NB4 (cell line): ENCODE measurements at places on chromosomes 13 and 19.
A peak's percentile ranks its signal among the peaks of the same experiment; 100 is the strongest.

DNA sequence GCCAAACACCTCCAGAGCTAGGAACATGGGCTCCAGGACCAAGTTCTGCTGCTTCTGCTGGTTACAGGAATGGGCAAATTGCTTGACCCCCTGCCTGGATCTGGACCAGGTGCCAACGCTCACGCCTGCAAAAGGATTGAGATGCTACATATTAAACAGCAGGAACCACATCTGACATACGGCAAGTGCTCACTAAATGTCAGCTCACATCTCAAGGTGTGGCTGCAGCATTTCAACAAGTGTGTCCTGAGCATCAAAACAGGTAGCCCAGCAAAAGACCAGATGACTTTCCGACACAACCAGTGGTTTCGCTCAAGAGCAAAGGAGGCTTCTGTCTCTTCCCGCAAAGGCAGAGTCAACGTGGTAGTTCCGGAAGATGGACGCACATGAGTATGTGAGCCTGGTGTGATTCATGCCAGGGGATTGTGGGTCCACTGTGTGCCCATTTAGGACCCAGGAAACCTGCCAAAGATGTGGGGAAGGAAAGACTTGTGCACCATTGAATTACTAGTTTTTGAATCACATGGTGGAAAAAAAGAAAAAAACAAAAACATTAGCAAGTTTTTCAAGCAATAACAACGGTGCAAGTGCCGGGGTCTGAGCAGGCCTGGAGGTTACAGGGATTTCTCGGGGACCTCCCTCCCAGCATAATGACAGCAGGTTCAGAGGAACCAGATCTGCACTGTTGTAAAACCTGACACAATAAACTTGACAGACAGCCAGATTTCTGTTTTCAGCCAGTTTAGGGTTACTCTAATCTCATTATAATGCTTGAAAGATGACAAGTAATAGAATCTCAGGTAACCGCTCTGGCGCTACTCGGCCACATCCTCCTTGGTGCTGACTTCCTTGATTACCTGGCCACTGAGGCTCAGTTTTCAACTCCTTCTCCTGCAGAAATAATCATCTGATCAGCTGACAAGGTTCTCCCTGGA lies 77.9 kb downstream of the SOX1 start:
- no peak for DNase-seq

DNA sequence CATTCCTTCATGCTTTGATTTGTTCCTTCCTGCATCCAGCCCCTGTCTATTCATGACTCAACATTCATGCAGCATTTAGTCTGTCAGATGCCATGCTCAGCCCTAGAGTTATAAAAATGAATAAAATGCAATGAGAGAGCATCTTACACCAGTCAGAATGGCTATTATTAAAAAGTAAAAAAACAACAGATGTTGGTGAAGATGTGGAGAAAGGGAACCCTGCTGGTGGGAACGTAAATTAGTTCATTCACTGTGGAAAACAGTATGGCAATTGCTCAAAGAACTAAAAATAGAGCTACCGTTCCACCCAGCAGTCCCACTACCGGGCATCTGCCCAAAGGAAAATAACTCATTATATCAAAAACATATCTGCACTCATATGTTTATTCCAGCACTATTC lies 70.0 kb upstream of the GTF3A start:
- no peak for DNase-seq

- DNase-seq, result no peak
These were observed 368.8 kb upstream of the TSHZ3 start for GRCh38 chr19:31718032-31718431.

GRCh38 chr13:75936791-75937190 lies 300.7 kb downstream of the LMO7 start:
- DNase-seq, result no peak

- no peak for DNase-seq
These were observed 15.3 kb upstream of the ERICH6B start for GRCh38 chr13:45630791-45631190.

DNA sequence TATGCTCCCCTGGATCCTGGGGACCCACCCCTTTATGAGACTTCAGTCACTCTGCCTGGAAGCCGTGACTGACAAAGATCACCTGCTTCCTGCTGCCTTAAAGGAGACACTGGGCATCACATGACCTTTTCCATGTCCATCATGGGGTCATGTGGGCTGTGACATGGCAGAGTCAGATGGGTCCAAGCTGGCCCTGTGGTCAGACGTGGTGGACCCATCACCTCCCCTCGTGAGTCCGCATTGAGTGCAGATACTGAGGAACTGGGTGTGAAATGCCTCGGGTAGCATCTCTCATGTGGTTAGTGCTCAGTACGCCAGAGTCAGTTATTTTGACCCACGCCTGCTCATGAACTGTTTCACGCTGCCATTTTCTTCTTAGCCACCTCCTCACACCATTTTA lies 27.1 kb downstream of the NKPD1 start:
- no peak for DNase-seq

- DNase-seq, result peak; percentile 80
These were observed 2.2 kb upstream of the PLEKHG2 start for GRCh38 chr19:39410017-39410830.

DNA sequence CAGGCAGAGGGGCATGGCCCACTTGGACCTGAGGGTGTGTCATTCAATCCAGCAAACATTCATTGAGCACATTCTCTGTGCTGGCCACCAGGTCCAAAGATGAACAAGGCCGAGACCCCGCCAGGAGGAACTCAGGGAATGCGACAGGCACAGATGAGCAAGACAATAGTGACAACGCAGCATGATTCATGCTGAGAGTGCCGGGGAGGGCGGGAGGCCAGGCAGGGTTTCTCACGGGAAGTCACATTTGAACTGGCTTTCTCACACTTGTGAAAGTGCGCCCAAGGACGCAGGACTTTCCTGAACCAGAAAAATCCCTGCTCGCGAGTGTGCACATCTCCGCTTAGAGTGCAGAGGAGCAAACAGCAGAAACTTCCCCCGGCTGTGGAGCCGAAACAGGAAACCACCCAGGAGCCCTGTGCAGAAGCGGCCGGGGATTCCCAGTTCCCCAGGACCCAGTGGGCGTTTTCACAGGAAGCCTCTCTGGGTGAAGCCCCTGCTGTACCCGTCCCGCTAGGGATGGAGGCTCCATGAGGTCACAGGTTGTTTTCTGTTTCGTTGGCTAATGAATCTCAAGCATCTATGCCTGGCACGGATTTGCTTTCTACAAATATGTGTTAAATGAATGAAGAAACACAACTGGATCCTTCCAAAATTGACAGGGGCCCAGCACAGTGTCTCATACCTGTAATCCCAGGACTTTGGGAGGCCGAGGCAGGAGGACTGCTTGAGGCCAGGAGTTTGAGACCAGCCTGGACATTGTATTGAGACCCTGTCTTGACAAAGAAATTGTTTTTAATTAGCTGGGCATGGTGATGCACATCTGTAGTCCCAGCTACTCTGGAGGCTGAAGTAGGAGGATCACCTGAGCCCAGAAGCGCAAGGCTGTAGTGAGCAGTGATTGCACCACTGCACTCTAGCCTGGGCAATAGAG lies 68.4 kb upstream of the TM9SF2 start:
- peak; percentile 77 for DNase-seq

- DNase-seq, result no peak
These were observed 76.4 kb downstream of the SPACA7 start for GRCh38 chr13:112452380-112453206.

- DNase-seq, result peak; percentile 83
These were observed 26.2 kb upstream of the WDFY2 start for GRCh38 chr13:51557875-51558612.

DNA sequence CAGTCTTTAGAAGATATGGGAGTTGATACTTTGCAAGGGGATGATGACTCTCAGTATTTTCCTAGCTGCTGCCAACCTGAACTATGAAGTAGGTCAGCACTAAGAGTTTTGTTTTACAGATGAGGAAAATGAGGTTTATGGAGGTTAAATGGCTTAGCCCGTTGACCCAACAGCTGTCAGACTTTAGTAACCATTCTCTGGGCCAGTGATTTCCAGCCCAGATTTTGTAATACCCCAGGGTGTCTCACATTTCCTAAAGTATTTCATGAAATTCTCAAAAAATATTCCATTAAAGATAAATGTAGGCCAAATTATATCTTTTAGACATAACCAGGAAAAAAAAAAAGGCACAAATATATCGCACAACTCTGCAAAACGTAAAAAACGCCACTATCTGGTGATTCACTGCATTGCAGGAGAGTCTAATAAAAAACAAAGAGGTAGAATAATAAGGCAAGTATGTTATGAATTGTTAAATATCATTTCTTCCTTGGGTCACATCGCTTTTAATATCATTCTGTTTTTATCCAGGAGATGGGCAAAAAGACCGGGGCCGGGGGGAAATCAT lies 112.5 kb downstream of the DACH1 start:
- no peak for DNase-seq

GRCh38 chr19:10315335-10316214 lies at the start of gene FDX2:
Gene FDX2, minus strand, starts transcription at chr19:10316015. Its CDS starts 19 bp downstream, at chr19:10315996.
- peak; percentile 98 for DNase-seq

DNA sequence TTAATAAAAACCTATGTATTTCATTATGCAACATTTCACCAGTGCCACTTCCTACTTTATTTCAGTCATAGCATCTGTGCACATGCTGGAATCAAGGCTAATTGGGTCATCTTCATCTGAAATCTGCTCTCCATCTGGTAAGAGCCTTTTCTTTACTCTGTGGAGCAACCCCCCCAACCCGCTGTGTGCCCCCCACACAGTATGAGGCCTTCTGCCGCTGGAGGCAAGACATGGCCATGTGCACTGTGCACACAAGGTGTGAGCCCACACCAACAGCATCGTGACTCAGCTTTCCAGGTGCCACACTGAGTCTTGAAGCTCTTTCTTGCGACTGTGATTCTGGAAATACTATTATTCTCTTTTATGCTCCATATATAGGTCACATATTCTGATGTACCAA lies 471.0 kb downstream of the TBC1D4 start:
- no peak for DNase-seq

DNA sequence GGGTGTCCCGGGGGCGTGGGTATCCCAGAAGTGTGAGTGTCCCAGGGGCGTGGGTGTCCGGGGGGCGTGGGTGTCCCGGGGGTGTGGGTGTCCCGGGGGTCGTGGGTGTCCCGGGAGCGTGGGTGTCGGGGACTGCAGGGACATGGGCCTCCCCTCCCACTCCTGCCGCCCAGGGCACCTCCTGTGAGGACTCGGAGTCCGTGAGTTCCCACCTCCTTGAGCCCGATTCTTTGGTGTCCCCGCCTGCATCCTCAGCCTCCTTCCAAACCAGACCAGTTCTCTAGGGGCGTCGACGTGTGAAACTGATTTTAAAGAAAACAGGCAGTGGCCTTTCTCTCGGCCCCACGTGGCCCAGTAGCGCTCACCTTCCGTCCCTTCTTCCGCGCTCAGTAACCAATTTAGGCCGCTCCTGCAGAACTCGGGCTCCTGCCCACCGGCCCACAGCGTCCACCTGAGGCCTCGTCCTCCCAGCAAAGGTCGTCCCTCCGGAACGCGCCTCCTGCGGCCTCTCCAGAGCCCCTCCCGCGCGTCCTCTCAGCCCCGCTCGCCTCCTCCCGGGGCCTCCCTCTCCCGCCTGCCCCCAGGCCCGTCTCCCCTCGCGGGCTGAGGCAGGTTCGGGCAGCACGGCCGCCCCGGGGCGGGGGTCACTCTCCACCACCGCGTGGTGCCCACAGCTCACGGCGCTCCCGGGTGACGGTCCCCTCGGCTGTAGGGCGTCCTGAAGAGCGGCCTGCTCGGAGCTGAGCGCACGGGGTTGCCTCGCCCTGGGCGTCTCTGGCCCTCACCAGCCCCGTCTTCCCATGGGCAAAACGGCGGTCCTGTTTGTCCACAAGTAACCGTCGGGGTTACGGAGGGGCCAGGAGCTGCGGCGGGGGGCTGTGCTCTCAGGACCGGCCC lies 3.8 kb downstream of the F7 start:
- DNase-seq, result no peak
